ENCODE measurements at places on chromosomes 5 and 9. TPM values are rescaled to one million over a fixed set of nuclear protein-coding genes. Genes with fewer than 3 reads are reported as not detected.

DNA sequence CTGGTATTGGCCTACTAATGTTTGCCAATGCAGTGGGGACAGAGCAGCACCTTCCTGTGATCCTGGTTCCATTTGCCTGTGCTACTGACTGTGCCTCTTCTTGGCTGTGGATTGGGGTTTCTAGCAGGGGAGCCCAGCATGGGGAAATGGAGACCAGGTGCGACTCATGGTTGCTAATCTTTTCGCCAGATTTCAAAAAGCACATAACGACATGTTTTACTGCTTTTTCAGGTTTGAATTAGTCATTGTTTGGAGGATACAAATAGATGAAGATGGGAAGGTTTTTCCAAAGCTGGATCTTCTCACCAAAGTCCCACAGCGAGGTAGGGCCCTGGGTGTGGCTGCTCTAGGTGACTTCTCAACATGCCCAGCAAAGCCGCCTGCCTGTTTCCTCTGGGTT, 57.6 kb downstream of the IPPK start:
- no peak for DNase-seq

- no peak for DNase-seq
Observed at GRCh38 chr9:133360400-133361393, 4.3 kb downstream of the SURF2 start.

GRCh38 chr9:23321049-23321448, 505.0 kb downstream of the ELAVL2 start:
- no peak for DNase-seq

- no peak for DNase-seq
Observed at GRCh38 chr5:53871050-53871449, 310.6 kb downstream of the NDUFS4 start.

GRCh38 chr5:15674716-15675115, 174.7 kb downstream of the FBXL7 start:
- DNase-seq: no peak

DNA sequence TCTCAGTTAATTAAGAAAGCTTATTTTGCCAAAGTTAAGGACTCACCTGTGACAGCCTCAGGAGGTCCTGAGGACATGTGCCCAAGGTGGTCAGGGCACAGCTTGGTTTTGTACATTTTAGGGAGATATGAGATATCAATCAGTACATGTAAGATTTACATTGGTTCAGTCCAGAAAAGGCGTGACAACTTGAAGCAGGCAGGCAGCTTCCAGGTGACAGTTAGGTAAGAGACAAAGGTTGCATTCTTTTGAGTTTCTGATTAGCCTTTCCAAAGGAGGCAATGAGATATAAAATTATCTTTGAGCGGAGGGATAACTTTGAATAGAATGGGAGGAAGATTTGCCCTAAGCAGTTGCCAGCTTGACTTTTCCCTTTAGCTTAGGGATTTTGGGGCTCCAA, 47.8 kb downstream of the SLC1A1 start:
- no peak for DNase-seq

Gene PAIP2
- total RNA-seq: 126 TPM

GRCh38 chr9:131771646-131772045, 31.8 kb upstream of the RAPGEF1 start:
- no peak for DNase-seq

DNA sequence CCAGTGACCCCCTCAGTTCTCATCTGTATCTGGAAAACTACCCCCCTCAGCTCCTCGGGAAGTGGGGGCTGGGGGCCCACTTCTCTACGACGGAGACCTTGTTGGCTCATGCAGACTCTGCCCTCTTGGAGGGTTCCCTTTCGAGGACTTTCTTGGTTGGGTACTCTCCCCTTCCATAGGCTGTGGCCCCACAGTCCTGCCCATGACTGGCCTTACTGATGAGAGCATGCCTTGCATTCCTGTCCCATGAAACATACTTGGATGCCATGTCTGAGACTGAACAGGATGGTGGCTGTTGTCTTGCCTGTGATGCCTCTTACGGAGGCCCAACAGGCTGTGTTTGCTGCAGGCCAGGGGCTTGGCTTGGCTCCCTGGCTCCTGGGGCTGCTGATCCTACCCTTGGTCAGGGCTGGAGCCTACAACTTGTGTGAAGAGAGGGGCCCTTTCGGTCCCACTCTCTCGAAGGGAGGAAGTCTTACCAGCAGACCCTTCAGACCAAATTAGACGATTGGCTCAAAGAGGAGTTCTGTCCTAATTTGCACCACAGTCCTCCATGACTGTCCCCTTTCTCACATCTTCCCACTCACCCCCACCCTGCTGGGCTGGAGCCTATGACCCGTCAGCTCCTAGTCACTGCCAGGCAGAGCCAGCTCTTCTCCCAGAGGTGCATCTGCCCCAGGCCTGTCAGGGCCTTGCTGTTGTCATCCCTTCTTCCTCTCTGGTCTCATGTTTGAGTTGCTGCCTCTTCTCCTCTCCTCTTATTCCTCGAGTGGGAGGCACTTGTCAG, 109.9 kb downstream of the CACNA1B start:
- no peak for DNase-seq

Gene B4GALT7
- total RNA-seq: 24.2 TPM

Gene IRX2
- not detected for total RNA-seq

DNA sequence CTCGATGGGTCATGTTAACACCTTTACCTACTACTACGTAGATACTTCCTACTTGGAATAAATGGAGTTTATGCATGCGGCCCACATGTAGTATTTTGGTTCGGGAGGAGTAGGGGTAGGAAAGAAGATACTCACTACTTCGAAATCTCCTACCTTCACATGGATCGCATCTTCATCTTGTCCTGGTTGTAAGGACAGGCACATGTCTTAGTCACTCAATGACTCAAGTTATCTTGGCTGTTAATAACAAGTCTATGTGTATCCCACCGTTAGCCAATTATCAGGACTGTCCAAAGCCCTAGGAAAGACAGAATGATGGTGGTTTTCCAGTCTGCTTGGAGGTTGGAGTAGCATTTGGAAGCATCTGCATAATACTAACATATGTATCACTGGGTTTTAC, 24.1 kb downstream of the CMYA5 start:
- no peak for DNase-seq

DNA sequence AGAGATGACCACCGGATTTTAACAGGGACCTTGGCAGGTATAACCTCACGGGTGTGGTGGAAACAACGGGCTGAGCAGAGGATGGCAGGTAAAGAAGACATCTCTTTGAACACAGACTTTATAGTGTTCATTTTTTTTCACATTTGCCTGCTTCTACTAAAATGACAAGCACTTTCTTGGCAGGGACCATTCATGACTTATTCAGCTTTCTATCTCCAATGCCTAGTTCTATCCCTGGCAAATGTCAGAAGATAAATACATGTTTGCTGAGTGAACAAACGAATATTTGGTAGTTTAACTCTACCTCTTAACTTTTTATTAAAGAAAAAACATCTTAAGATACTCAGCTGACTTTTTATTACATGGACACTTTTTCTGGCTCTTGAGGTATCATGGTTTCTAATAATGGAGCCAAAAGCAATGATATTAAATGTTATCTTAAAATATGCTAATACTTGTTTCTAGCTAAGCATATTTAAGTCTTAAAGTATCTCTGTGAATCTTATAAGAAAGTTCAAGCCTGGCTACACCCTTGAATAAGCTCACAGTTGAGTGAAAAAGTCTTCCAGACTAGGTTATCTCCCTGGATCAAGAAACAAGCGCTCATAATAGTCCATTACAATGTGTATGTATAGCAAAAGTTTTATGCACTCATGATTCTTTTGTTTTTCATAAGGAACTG, 8.5 kb downstream of the ELL2 start:
- DNase-seq: no peak

- no peak for DNase-seq
Observed at GRCh38 chr9:27154908-27155307, 45.9 kb downstream of the TEK start.

- DNase-seq: no peak
Observed at GRCh38 chr9:14315875-14316601, 2.1 kb upstream of the NFIB start.

Gene FBXO38
- total RNA-seq: 54.6 TPM

DNA sequence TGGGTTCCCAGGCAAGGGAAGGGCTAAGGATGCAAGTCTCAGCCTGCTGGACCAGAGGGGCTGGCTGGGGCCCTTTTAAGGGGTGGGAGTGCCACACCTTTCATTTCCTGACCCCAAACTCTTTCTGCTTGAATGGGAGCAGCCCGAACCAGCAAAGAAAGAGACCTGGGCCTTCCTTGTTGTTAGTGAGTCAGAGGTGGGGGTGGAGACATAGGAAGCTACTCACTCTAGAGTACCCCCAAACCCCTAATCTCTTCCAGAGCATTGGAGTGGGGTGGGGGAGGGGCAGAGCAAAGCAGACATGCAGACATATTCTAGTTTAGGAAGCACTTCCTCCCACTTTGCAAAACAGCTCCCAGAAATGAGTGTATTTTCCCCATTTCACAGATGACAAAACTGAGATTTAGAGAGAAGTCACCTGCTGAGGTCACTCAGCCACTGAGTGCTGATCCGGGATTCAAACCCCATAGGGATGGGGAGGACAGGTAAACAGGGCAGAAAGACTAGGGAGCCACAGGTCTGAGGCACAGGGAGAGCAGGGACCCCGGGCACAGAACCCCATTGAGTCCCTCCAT, 6.0 kb upstream of the AQP3 start:
- DNase-seq: peak; percentile 53

- no peak for DNase-seq
Observed at GRCh38 chr9:123326662-123327093, 29.3 kb upstream of the CRB2 start.

GRCh38 chr9:113997610-113998009, 80.5 kb downstream of the AMBP start:
- DNase-seq: no peak

DNA sequence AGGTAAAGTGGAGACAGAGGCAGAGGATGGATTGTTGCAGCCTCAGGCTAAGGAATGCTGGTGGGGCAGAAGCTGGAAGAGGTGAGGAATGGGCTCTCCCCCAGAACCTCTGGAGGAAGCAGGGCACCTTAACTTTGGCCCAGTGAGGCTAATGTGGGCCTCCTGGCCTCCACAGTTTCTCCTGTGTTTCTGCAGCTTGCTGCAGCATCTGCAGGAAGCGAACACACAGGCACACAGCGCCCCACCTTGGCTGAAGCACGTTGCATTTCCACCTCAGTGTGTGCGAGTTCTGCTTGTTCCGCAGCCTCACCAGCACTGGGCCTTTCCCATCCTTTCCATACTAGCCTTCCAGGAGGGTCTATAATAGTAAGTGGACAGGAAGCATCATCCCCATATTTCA, 27.2 kb upstream of the ASS1 start:
- DNase-seq: no peak

DNA sequence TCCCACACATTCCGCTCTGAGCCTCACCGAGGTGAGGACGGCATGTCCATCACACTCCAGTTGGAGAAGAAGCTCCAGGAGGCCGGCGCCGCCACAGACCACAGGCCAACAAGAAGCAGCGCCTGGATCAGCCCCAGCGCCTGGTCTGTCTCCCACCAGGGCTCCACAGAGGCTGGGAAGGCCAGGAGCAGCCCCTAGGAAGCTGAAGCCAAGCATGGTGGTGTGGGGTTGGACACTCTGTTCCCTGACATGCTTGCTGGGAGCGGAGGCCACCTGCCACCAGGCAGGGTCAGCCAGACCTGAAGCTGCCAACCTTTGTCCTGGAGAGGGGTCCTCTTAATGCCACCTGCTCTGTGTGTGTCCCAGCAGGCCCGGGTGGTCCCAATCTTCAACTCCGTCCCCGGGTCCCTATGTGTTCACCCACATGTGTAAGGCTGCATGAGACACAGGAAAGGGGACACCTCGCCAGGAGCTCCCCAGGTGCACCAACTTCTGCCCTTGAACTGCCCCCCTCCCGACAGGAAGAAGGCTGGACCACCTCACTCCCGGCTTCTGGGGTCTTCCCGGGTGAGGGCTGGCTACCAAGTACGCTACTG, 140.1 kb upstream of the PPP1R26 start:
- no peak for DNase-seq

Gene SMC2
- 6.5 TPM for total RNA-seq

DNA sequence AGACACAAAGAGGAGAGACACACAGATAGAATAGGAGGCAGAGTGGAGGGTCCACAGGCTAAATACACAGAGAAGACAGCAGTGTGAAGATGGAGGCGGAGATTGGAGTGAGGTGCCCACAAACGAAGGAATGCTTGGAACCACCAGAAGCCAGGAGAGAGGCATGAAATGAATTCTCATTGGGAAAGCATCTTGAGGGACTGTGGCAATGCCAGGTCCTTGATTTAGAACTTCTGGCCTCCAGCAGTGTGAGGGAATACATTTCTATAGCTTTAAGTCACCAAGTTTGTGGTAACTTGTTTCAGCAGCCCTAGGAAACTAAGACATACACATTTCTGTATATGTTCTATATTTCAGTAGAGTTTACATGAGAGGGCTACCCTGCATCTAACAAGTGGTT, 396.6 kb upstream of the ZNF608 start:
- DNase-seq: no peak

DNA sequence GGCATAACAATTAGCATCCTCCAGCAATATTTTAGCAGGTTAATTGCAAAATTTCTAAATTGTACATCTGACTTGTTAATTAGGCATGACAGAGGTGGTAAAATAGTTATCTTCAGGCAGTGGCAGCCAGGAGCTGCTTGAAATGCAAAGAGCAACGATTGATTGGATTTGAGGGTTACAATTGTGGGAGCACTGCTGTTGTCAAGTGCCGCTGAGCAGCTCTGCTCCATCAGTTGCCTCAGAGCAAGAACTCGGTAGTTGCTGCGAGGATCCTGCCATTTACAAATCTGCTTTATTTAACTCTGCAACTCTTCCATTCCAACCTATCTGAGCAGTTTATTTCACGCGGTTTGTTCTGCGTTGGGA, 12.6 kb downstream of the PBX3 start:
- no peak for DNase-seq

DNA sequence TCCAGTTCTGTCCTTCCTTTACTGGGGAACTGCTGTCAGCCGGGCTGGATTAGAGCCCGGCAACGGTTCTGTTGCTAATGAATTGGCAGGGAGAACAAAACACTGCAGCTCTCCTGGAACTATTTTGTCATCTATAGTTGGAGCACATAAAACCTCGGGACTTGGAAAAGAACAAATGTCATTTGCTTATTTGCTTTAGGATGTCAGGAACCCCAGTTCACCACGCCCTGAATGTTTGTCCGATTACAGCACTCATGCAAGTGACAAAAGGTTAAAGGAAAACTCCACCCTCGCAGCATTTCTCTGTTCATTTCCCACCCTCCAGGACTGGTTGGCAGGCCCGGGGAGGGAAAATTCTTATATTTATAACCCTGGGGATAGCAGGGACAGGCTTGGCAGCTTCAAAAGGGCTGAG, 66.4 kb upstream of the PLPP1 start:
- no peak for DNase-seq

- DNase-seq: no peak
Observed at GRCh38 chr5:66553916-66554575, 42.1 kb upstream of the MAST4 start.

GRCh38 chr5:56278335-56278753, 45.2 kb upstream of the ANKRD55 start:
- no peak for DNase-seq
